ENCODE measurements at places on chromosomes 13 and 19.

- peak; percentile 48 for DNase-seq
Measured at GRCh38 chr19:32570081-32570785, 10.8 kb upstream of the PDCD5 start.

- no peak for DNase-seq
Measured at GRCh38 chr19:42037649-42038048, 32.4 kb downstream of the GRIK5 start.

GRCh38 chr13:46367617-46368327, 19.3 kb downstream of the RUBCNL start:
- DNase-seq, result peak; percentile 56

- peak; percentile 76 for DNase-seq
Measured at GRCh38 chr19:40529093-40529954, 47.3 kb upstream of the SHKBP1 start.

DNA sequence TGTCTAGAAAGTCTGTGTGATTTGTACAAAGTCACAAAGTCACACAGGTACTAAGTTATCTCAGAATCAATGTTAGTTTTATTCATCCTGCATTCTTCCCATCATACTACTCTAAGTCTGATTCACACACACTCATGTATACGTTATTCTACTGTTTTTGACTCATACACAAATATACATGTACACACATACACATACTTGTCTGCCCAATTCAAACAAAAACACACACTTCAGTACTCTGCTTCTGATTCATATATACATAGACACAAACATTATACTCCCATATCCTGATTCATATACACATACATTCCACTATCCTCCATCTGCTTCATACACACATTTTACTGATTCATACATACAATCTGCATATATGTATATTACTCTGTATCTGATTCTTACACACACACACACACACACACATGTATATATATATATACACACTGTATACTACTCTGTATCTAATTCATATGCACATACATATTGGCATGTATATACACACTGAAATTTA, 69.3 kb downstream of the KLF12 start:
- no peak for DNase-seq

DNA sequence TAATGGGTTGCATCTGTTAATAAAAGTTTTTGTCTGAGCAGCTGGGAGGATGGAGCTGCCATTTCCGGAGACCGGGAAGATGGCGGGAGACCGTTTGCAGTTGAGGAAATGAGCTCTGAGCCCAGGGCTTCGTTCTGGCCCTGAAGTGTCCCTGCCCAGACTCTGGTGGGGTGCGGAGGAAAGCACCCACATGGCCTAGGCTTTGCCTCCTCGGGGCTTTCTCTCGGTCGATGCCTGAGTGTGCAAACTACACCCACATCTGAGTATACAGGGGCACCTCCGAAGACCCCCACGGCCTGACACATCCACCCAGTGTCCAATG, 15.6 kb upstream of the NANOS3 start:
- DNase-seq, result no peak

DNA sequence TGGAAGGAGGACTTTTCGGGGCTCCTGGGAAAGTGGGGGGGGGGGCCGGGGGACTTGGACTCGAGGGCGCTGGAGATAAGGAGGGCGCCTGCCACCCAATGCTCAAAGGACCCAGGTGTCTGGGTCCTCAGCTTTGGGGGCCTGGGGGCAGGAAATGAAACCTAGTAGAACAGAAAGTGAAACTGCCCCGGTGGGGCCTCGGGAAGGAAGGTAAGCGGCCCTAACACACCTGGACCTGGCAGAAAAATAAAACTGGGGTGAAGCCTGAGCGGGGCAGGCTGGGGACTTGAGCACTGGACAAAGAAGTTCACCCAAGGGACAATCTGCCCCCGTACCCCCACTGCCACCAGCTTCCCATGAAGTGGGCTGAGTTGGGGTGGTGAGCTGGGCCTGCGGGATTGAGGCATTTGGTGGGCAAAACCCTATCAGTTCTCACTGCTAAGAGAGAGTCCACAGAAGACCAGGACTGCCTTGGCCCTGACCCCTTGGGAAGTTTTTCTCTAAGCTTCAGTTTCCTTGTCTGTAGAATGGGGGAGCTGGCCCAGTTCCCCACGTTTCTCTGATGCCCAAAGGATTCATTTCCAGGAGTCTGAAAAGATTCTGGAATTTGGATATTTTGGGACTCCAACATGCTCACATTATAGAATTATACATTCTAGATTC, 2.3 kb downstream of the PRKD2 start:
- no peak for DNase-seq

DNA sequence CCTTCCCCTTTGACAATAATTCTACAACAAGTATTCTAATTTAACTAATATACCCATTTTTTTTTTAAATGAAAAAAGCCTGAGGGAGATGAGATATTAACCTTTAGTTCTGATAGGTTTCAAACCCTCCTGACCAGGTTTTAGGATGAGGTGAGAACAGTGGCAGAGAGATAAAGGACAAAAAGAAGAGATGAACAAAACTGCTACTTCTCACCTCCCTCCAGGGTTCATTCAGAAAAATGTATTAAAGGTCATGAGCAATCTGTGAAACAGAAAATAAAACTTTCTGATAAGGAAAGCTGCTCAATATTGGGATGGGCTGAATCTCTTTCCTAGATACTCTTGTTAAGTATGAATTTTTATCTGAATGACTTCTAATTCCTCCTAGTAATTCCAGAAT, 24.1 kb downstream of the SERPINE3 start:
- no peak for DNase-seq

DNA sequence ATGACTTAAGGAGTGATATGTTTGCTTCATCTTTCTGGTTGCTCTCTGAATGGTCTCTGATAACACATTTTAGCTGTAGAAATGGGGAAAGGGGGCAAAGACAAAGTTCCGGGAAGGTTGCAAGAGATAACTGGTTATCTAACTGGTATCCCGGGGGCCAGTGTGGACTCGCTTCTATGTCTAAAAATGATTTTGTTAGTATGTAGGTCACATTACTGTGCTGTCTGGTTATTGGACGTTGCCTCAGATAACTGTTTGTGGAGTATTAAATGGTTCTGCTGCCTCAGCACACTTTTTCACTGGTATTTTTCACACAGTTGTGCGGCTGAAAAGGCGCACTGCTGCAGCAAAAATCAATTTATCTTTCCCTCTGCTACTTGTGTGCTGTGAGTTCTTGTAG, 63.0 kb upstream of the ZNF536 start:
- DNase-seq, result no peak

DNA sequence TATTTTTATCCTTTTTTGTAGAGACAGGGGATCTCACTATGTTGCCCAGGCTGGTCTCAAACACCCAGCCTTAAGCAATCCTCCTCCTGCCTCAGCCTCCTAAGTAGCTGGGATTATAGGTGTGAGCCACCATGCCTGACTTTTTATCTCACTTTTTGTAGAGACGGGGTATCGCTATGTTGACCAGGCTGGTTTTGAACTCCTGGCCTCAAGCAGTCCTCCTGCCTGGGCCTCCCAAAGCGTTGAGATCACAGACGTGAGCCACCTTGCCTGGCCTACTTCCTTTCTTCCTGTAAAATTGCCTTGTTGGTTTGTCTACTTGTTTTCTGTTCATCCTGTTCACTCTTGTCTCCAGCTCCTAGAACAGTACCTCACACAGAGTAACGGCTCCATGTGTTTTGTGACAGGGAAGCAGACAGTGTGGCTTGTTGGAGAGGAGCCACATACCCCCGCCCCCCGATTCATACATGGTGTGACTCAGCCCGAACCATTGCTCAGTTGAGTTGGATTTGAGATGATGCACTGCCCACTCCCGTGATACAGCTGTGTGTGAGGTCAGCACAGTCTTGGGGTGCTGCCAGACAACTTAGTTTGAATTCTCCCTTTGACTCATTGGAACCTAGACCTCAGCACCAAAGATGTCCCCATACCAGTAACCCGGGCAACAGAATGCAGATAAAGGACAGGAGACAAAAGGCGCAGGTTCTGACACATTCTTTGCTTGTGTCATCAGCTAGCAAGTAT, 34.2 kb downstream of the GPR42 start:
- DNase-seq, result peak; percentile 80

DNA sequence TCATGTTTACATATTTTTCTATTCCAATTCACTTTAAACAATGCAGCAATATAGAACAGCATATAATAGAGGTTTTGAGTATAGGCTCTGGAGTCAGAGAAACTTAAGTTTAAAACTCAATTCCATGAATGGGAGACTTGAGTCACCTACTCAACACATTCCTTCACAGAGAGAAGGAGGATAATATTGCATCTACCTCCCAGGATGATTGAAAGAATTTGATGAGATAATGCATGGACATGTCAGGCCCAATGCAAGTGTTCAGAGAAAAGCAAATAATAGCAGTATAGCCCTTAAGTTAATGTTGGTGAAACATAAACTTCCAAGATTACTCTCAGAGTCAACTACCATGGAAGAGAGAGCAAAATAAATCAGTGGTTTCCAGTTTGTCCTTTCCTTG, 170.2 kb downstream of the DCLK1 start:
- no peak for DNase-seq

DNA sequence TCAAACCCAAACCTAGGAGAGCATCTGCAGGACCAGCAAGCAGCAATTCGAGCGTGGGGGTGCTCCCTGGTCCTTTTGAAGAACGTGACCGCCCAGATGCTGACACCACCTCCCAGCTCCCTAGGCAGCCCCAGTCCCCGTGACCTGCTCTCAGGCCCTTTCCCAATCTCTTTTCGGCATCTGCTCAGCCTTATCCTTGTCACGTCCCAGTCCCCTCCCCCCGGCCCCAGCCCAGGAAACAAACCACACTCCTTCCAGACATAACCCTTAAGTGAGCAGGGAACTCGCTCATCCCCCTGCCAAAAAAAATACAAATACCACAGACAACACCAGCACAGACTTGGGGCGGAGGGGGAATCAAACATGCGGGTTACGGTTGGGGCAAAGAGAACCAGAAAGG, 3.3 kb downstream of the MLLT1 start:
- DNase-seq, result no peak

GRCh38 chr13:29383476-29383875, 212.0 kb downstream of the SLC7A1 start:
- no peak for DNase-seq

DNA sequence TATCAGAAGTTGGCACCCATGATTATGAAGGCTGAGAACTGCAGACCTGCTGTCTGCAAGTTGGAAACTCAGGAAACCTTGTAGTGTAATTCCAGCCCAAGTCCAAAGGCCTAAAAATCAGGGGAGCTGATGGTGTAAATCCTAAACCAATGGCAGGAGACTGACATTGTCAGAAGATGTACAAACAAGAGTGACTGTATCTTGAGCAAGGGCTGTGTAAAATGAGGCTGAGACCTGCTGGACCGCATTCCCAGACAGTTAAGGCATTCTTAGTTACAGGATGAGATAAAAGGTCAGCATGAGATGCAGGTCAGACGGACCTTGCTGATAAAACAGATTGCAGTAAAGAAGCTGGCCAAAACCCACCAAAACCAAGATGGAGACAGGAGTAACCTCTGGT, 147.7 kb downstream of the COG6 start:
- DNase-seq, result no peak

DNA sequence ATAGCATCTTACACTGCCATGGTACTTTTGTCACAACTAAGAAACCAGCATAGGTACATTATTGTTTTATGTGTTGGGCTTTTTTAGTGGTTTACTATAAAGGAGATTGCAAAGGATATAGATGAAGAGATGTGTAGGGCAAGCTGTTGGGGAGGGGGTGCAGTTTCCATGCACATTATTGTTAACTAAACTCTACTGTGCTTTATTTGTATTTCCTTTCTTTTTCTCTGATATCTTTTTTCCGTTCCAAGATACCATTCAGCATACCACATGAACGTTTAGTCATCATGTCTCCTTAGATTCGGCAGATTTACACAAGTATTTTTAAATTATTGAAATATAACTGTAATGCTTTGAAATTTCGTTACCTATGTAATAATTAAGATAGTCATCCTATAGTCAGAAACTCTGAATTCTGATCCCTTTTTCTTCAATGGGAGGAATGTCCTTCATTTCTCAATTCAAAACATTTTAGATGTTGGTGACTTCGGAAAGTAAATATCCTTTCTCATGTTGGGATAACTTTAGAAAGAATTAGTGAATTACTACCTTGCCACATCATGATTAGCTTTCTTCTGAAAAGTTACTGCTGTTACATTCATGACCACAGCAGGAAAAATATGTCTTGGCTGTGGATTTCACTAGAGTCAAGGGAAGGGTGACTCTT, 82.8 kb downstream of the FRY start:
- no peak for DNase-seq

DNA sequence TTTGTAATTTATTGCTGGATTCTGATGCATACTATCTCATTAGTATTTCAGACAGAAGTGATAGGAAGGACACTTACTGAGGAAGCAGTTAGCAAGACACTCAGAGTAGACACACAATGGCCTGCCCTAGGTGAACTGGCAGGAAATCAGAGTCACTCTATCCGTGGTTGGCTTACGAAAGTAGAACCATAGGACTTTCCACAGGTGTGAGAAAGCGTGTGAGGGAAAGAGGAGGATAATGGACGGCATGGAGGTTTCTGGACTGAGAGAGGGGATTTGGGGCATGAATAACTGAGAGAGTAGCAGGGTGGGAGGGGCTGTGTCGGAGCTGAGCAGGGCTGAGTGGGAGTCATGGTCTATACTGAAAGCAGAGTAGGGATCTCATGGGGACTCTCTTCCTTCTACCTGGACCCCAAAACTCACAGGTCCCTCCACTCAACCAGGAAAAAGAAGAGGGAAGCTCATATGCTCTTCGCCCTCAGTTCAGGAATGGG, 18.7 kb upstream of the EID2 start:
- DNase-seq, result no peak

DNA sequence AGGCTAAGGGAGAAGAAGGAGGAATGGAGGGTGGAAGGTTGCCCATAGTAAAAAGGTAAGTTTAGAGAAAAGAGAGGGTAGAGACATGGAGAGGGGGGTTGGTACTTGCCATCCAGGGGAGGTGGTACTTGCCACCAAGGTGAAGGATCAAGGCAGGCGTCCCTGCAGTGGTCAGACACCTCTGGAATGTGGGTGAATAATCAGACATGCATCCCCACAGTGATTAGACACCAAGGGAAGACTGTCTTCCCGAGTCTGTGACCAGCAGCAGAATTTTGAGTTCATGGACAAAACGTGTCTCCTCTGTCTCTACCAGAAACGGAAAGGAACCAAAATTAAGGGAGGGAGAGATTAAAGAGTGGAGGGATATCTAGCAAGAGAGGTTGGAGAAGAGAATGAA, 27.1 kb upstream of the IGFL1 start:
- DNase-seq, result no peak

DNA sequence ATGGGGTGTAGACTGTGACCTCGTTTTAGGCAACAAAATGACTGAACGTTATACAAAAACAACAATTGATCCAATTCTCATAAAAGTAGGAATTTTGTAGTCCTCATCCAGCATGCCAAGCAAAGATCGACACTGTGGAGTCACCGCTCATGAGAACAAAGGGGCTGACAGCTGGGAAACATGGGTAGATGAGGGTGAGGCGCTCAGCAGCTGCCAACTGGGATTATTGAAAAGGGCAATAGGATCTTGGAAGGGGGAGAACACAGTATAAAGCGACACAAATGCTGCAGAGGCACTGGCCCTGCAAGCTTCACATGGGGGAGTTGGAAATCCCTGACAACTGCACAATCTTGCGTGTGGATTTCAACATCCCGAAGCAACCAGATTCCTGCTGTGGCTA, 5.4 kb upstream of the ZNF765 start:
- DNase-seq, result no peak

GRCh38 chr19:42442833-42443232, at the start of gene CXCL17:
TSS of gene CXCL17 (minus strand) at chr19:42442946. CDS start at chr19:42442832, 114 bp downstream.
- no peak for DNase-seq

- DNase-seq, result peak; percentile 34
Measured at GRCh38 chr19:44142059-44142433, 692 bp downstream of the ZNF234 start.

GRCh38 chr19:494171-495080, 1.9 kb upstream of the MADCAM1 start:
- no peak for DNase-seq

- no peak for DNase-seq
Measured at GRCh38 chr19:20416661-20417060, 148.9 kb downstream of the ZNF737 start.

Data from suppressor macrophage (primary cell).